GM23338 (cell line): ENCODE measurements at places on chromosomes 13 and 19. TPM values are rescaled to one million over a fixed set of nuclear protein-coding genes. Genes with fewer than 3 reads are reported as not detected.

- H3K27me3 ChIP-seq: no peaks in the 10 kb centered on the region
- DNase-seq: no peak
- no peak overlapping the region for H3K27ac ChIP-seq
Measured at GRCh38 chr19:23882493-23882892, 32.2 kb upstream of the ZNF726 start.

GRCh38 chr19:5093297-5093928, 124.5 kb downstream of the KDM4B start:
- DNase-seq: no peak
- no peak overlapping the region for H3K4me3 ChIP-seq
- peaks cover 3% of the 10 kb centered on the region; the same call in 1 of the 2 replicates for H3K36me3 ChIP-seq
- no peaks in the 10 kb centered on the region for H3K27me3 ChIP-seq

DNA sequence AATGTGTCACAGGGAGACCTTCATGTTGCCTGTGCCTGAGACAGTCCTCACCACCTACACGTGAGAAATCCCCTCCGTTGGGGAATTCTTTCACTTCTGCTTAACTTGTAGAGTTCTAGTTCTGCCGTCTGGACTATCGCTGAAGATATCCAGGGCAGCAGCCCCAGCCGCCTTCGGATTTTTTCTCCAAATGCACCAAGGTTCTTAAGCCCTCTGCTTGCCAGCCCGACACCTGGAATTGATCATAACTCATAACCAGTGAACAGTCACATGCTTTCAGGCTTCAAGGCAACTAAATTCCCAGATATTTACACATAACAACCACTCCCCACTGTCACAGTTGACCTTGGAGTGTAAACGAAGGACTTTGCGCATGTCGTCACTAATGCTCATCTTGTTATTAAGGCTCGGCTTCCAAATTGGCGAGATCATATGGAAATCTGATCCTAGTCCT, 114.4 kb downstream of the RAB20 start:
- DNase-seq: no peak
- H3K36me3 ChIP-seq: peaks cover 5% of the 10 kb centered on the region; the same call in 1 of the 2 replicates
- H3K27ac ChIP-seq: 0 out of 2 replicates have a peak overlapping the region, but pooled peaks have one; percentile 11
- H3K4me1 ChIP-seq: no peaks in the 10 kb centered on the region; the same call in 1 of the 2 replicates
- H3K27me3 ChIP-seq: no peaks in the 10 kb centered on the region

DNA sequence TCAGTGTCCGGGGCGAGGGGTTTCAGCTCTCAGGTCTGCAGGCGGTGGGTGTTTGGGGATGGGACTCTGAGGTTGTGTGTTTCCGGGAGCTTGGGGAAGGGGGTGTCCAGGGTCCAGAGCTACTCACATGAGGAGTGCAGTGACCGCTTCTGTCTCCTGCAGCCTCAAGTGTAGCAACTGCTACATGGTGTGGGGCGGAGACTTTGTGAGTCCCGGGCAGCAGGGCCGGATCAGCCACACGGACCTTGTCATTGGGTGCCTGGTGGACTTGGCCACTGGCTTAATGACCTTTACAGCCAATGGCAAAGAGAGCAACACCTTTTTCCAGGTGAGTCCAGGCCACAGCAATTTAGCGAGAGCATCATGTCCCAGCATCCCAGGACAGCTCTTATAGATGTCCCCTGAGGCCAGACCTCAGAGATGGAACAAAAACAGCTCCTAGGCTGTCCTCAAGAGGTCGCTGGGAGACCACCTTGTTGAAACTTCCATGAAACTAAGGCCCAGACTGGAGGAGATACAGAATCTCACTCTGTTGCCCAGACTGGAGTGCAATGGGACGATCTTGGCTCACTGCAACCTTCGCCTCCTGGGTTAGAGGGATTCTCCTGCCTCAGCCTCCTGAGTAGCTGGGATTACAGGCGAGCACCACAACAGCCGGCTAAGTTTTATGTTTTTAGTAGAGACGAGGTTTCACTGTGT, 44.9 kb downstream of the RYR1 start:
- peaks cover 3% of the 10 kb centered on the region for H3K36me3 ChIP-seq
- H3K27ac ChIP-seq: no peak overlapping the region
- no peak overlapping the region for H3K4me3 ChIP-seq
- no peaks in the 10 kb centered on the region for H3K27me3 ChIP-seq
- no peaks in the 10 kb centered on the region for H3K4me1 ChIP-seq
- peak; percentile 39 for DNase-seq

DNA sequence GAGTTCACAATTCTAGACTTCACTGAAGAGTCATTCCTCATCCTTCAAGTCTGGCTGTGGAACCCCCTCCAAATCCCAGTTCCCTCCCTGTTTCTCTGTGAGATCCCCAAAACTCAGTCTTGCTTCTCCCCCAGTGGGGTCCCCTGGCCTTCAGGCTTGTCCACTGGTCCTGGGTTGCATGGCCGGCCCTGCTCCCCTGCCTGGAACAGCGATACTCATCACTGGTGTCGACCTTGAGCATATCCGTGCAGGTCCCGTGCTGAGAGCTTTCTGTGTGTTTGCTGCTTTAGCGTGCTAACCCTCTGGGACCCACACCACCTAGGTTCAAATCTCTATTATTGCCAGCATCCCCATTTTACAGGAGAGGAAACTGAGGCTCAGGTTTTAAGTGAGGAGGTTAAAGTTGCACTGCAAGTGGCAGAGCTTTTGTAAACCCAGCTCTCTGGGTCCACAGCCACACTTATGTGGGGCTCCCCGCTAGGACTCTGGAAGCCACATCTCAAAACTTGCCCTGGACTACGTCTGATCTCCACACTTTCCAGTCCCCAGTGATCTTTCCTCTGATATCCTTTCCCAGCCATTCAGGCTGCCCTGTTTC, 15.5 kb downstream of the LIPE start:
- H3K36me3 ChIP-seq: no peaks in the 10 kb centered on the region
- no peaks in the 10 kb centered on the region for H3K4me1 ChIP-seq
- no peak overlapping the region for H3K4me3 ChIP-seq
- H3K27ac ChIP-seq: no peak overlapping the region
- peaks cover 20% of the 10 kb centered on the region for H3K27me3 ChIP-seq

DNA sequence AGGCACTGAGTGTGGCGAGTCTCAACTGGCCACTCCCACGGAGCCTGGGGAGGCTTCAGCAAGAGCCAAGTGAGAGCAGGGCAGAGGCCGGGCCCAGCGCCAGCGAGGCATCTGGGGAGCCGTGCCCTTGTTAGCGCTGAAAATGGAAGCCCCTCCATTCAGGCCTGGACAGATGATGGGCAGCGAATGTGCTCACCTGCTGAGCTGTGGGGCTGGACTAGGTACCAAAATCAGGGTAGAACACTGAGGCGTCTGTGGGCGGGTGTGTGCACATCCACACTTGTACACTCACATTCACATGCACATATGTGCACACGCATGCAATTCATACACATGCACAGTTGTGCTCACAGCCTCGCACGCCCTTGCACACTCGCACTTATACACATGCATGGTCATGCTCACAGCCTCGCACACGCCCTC, 20.7 kb downstream of the NAXD start:
- H3K27me3 ChIP-seq: no peaks in the 10 kb centered on the region
- DNase-seq: no peak
- no peak overlapping the region for H3K27ac ChIP-seq
- no peak overlapping the region for H3K4me3 ChIP-seq

GRCh38 chr19:8146877-8147581, 2.4 kb downstream of the FBN3 start:
- H3K36me3 ChIP-seq: no peaks in the 10 kb centered on the region
- no peaks in the 10 kb centered on the region for H3K27me3 ChIP-seq
- no peak overlapping the region for H3K4me3 ChIP-seq
- H3K4me1 ChIP-seq: peaks cover 16% of the 10 kb centered on the region
- no peak for DNase-seq
- no peak overlapping the region for H3K27ac ChIP-seq

DNA sequence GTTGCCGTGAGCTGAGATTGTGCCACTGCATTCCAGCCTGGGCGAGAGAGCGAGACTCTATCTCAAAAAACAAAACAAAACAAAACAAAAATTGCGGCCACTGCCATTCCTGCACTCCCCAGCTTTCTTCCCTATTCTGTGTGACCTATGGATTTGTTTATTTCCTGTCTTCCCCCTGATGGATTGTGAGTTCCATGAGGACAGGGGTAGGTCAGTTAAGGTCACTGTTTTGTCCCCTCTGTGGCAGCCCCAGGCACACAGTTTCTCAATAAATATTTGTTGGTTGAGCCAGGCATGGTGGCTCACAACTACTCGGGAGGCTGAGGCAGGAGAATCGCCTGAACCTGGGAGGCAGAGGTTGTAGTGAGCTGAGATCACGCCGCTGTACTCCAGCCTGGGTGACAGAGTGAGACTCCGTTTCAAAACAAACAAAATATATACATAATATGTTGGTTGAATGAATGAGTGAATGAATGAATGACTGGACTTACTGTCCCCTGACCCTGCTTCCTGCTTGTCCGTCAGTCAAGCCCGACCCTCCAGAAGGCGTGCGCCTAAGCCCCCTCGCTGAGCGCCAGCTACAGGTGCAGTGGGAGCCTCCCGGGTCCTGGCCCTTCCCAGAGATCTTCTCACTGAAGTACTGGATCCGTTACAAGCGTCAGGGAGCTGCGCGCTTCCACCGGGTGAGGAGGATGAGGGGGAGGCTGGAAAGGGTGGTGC, 5.0 kb downstream of the EBI3 start:
- H3K36me3 ChIP-seq: no peaks in the 10 kb centered on the region
- DNase-seq: no peak
- no peak overlapping the region for H3K4me3 ChIP-seq
- no peaks in the 10 kb centered on the region for H3K27me3 ChIP-seq
- no peaks in the 10 kb centered on the region; the same call in 1 of the 2 replicates for H3K4me1 ChIP-seq

- peak within 1 kb of the TSS; percentile 42 for H3K27ac ChIP-seq
- H3K4me1 ChIP-seq: no peaks in the 10 kb centered on the region; the same call in 1 of the 2 replicates
- DNase-seq: no peak
Measured at GRCh38 chr13:99307247-99307646, at the start of gene GPR183. GPR183 (minus strand) TSS chr13:99307399; CDS start chr13:99296145, 11,254 bp downstream.

DNA sequence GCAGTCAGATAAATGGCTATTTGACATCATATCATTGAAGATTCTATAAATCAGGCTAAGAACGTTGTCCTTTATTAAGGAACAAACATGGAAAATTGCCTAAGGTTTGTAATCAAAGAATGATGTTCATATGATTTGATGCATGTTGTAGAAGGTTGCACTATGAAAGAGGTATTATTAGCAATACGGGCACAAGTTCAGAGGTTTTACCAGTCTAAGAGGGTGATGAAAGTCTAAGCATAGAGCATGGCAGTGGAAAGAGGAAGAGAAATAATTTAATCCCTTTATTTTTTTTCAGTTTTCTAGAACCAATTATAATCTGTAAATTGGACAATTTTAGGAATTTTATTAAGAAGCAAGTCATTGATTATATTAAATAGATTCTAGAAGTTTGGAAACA, 450.7 kb downstream of the FGF14 start:
- no peaks in the 10 kb centered on the region for H3K36me3 ChIP-seq
- H3K4me3 ChIP-seq: no peak overlapping the region
- no peaks in the 10 kb centered on the region for H3K4me1 ChIP-seq
- H3K27ac ChIP-seq: no peak overlapping the region
- no peaks in the 10 kb centered on the region for H3K27me3 ChIP-seq

The IFNL1 gene
- not detected in 2 replicates for total RNA-seq

The PSG6 gene
- not detected in 2 replicates for total RNA-seq

The HCST gene
- total RNA-seq: not detected in 2 replicates

The SNRNP70 gene
- 349 and 361 TPM in 2 replicates for total RNA-seq

The COX6B2 gene
- total RNA-seq: 2.7 and 2.9 TPM in 2 replicates
